Stimulated activated CD4-positive, alpha-beta T cell treated with anti-CD3 and anti-CD28 coated beads, Interleukin-1b, Interleukin-23, amount 100 ng/mL, for 24 hours (primary cell): ENCODE measurements at places on chromosomes 16 and 17.

- DNase-seq: no peak
These were observed 54.9 kb upstream of the DLX4 start for GRCh38 chr17:49914096-49914490.

- DNase-seq: no peak
These were observed 18.5 kb upstream of the RBFOX1 start for GRCh38 chr16:7314163-7314562.

- DNase-seq: no peak
These were observed 31.1 kb downstream of the ADCY7 start for GRCh38 chr16:50297301-50298074.

DNA sequence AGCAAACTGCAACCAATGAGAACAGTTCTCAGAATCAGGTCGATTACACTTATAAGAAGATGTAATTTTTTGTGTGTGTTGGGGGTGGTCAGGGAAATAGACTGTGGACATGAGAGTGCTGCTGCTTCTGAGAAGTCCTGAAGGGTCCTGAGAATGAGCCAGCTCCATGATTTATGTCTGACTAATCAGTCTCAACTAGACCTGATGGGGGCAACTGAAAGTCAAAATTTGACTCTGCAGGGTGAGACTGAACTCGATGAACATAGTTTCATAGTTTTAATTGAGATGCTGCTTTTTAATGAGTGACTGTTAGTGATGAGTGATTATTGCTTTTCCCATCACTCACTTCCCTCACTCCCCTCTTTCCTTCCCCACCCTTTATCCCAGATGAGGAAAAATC is 37.3 kb downstream of the SMARCE1 start:
- DNase-seq: no peak

- no peak for DNase-seq
These were observed 21.2 kb upstream of the ZC3H18 start for GRCh38 chr16:88548985-88549384.

DNA sequence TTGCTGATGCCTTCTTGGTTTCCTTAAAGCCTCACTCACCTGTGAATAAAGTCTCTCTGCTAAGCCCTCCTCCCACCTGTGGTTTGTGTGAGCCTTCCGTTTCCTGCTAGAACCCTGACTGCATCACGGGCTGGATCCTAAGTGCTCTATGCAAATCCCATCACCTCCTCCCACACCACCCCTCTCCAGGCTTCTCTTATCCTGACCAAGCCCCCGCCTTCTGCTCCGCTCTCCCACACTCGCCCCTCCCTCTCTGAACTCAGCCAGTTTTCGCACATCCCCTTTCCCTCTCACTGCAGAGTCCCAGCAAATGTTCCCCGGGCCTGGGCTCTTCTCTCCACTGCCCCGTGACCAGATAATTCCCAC is 51.8 kb downstream of the PIMREG start:
- no peak for DNase-seq

DNA sequence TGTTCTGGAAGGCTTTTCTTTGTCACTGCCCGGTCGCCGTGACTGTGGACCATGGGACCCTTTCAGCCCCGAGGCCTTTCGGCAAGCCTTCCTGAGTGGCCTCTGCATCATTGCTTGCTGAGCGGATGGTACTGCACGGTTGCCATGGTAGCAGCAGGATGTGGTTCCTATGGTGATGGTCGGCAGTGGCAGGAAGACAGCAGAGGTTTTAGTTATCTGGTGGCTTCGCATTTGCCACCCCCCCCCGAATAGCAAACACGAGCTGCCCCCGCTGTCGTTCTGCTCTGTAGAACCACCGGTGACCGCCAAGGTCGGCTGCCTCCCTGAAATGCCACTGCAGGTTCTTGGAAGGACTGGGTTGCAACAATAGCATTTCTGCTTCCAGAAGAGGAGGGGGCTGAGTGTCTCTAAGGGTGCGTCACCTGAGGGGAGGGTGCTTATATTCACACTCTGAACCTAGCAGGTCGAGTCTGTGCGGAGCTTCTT is 76.6 kb downstream of the CMIP start:
- DNase-seq: peak; percentile 15

- DNase-seq: no peak
These were observed 14.1 kb downstream of the MAPT start for GRCh38 chr17:45908460-45908859.

- no peak for DNase-seq
These were observed 109.9 kb downstream of the SDK2 start for GRCh38 chr17:73534209-73534909.

DNA sequence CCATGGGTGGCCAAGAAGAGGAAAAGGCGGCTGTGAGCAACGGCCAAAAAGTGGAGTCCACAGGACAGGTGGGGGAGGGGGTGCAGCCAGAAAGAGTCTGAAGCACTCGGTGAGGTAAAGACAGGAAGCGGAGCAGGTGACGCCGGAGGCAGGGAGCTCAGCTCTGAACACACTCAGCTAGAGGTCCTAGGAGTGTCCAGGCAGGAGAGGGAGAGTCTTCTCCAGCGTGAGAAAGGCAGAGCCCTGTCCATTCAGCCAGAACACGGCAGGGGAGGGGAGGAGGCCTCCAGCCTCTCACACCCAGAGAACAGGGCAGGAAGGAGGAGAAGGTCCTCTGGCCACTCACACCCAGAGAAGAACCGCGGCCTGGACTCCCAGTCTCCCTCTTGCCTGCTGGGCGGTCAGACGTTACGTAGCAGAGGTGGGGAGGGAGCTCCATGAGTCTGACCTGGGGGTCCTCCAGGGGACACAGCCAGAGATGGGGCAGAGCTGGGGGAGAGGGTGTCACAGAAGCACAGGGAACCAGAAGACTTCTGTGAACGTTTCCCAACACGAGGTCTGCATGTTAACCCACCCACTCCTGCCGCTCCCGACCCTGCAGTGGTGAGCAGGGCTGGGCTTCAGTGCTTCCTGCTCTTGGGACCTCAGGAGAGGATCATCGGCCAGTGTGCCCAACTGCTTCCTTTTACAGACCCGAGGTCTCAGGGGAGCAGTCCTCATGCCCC is 89.2 kb downstream of the ABR start:
- no peak for DNase-seq

- DNase-seq: no peak
These were observed 14.1 kb upstream of the NKD1 start for GRCh38 chr16:50534091-50534490.

GRCh38 chr17:29571883-29572681 is 3.6 kb downstream of the TP53I13 start:
- DNase-seq: no peak

DNA sequence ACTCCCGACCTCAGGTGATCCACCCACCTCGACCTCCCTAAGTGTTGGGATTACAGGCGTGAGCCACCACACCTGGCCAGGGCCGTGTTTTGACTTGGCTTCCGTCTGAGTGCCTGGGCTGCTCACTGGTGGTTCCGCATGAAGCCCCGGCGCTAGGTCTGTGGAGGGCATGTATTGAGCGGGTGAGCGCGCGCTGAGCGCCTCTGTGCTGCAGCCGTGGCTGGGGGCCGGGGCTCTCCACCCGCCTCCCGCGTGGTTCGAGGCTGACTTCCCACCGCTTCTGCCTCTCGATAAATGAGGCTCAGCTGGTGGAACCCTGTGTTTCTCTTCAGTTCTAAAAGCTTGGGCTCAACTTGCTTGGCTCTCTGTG is 38.9 kb upstream of the ATP2A3 start:
- no peak for DNase-seq
